ENCODE measurements at places on chromosomes 1 and 21.

DNA sequence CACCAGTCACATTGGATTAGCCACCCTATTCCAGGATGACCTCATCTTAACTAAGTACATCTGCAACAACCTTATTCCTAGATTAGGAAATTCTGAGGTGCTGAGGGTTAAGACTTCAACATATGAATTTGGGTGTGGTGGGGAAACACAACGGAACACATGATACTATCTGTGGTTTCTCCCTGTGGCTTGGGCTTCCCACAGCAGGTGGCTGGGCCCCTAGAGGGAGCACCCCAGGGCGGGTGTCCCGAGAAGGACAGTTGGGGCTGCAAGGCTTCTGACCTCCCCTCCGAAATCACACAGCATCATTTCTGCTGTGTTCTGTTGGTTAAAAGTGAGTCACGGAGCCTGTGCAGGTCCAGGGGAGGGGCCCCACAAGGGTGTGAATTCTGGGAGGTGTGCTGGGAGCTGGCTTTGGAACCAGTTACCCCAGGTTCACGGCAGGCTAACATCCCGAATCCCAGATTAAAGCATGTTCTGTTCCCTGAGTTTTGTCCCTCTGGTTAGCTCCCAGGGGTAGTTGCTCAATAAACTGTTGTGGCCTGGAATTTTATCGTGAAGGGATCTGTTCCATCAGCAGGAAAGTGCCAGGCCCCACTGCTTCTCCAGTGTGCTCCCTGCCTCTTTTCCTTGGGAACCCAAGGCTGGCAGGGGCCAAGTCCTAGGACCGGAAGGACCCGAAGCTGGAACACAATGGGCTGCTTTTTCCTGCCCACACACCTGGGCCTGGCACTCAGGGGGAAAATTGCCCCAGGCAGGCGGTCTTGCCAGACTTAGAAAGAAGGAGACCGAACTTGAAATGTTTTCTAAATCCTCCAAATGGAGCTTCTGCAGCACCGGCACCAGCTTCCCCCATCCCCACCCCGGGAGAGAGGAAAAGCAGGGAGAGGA lies 154.0 kb upstream of the WNT4 start:
- DNase-seq = no peak

GRCh38 chr1:230250666-230251065 lies 175.5 kb downstream of the PGBD5 start:
- no peak for DNase-seq

- DNase-seq = no peak
These were observed 202.2 kb upstream of the MAP1LC3C start for GRCh38 chr1:242201090-242201489.

- no peak for DNase-seq
These were observed 2.4 kb upstream of the ELAPOR1 start for GRCh38 chr1:109111386-109112055.

DNA sequence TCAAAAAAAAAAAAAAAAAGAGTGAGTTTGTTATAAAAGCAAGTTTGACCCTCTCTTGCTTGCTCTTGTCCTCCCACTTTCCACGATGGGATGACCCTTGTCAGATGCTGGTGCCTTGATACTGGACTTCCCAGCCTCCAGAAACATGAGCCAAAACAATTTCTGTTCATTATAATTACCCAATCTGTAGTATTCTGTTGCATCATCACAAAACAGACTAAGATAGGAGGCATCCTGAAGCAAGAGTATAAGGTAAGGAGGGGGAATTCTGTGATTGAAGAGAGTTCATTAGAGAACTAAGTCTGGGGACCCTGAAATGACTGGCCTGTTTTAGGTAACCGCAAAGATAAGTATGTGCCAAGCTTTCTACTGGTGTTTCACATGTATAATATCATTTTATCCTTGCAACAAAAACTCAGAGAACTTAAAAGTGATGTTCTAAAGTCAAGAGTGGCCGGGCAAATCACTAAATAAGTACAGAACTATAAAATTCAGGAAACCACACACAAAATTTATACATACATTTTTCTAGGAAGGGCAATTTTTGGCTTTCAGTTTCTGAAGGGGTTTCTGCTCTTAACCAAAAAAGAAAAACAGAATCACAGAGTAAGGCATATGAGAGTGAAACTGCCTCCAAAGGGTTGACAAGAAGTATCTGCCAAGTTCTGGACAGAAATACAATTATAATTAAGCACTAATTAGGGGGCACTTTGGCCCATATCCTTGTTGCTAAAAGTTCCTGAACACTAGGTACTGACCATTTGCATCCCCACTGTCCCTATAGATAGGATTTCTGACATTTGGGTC lies 14.0 kb downstream of the DNALI1 start:
- DNase-seq = no peak

- DNase-seq = no peak
These were observed 25.0 kb upstream of the LRRC38 start for GRCh38 chr1:13538832-13539231.

DNA sequence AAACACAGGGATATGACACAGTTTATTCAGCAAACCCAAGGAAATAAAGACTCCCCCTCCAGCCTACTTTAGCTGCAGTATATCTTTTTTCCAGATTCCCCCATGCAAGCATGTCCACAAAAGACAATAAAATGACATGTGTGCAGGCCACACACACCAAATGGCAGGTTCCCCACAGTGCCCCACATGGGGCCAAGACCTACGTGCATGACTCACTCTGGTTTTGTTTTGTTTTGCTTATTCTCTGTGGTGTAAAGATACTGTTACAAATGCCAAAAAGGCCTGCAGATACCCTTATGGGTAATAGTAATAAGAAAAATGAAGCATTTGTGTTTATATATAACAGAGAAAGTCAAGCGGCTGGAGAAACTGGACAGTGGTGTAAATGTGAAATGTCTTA lies 71.6 kb downstream of the RD3 start:
- DNase-seq = no peak

- DNase-seq = no peak
These were observed 243.4 kb downstream of the NUF2 start for GRCh38 chr1:163565166-163565565.

DNA sequence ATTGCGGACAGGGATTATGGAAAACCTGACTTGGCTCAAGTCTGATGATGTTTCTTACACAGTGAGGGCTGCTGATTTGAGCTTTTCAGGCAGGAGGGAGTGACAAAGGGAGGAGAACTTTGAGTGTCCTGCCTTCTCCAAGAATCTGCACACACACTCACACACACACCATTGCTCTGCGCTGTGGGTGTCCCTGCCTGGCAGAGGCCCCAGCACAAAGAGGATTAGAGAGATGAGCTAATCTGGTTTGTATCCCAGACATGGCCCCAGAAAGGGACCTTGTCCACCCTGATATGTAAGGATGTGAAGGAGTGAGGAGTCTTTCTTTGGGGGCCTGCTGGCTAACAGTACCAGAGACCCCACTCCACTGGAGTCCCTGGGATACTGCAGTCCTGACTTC lies 5.9 kb upstream of the WNT2B start:
- no peak for DNase-seq

- DNase-seq = no peak
These were observed 3.7 kb upstream of the NEK7 start for GRCh38 chr1:198153103-198153502.

GRCh38 chr1:42002220-42002619 lies 83.5 kb upstream of the HIVEP3 start:
- no peak for DNase-seq

DNA sequence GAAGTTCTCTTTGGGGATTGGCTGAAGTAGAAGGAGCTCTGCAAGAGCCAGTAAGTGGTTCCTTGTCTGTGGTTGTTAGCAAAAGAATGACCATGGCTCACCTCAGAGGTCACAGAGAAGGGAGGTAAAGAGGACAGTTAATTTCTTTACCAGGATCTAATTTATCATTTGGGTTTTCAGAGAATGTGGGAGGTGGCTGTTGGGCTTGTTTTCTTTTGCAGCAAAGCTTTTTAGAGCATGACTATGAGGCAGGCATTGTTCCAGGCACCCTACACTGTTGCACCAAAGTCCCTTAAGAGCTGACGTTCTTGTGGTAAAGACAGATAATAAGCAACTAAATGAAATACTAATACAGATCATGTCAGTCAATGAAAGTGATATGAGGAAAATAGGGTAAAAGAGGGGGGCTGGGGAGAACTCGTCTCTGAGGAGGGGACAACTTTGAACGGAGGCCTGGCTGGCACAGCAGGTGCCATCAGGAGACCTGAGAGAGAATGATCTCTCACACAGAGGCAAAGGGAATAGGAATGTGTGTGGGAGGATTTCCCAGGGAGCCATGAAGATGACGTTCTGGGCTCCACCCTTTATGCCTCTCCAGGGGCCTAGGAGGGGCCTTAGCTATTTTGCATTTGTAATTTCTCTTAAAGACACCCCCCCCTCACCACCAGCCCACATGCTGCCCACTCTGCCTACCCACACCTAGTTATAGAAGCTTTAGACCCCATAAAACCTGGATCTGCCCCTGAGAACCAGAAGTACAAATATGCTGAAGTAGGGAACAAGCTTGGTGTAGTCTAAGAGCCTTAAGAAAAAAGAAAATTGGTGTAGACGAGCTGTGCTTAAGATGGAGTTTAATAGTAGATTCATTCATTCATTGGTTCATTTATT lies 177.5 kb downstream of the ROR1 start:
- DNase-seq = no peak

GRCh38 chr1:64687725-64688327 lies 57.0 kb upstream of the RAVER2 start:
- DNase-seq = no peak

DNA sequence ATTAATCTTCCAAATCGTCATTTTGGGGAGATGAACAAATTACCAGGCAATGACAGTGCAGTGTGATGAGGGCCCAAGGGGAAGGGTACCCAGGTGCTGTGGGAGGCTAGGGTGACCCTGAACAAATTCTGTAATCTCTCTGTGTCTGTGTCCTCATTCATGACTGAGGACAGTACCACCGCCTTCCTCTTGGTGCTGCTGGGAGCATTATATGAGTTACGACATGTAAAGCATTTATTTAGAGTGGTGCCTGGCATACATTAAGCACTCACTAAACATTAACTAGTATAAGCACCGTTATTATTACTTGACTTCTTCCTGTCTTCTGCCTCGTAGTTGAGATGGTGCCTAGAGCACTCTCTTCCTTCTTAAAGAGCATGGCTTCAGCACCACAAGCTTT lies 468.2 kb upstream of the VAMP3 start:
- no peak for DNase-seq

- DNase-seq = peak; percentile 8
These were observed 89.4 kb downstream of the SDCCAG8 start for GRCh38 chr1:243345205-243345604.

- DNase-seq = no peak
These were observed 14.7 kb upstream of the TNFRSF8 start for GRCh38 chr1:12048372-12048771.

GRCh38 chr1:230186874-230187273 lies 119.8 kb downstream of the GALNT2 start:
- no peak for DNase-seq

Data from SHP77 treated with DMSO at 0.1 percent for 48 hours (cell line).